ENCODE measurements at places on chromosomes 2 and 18.

DNA sequence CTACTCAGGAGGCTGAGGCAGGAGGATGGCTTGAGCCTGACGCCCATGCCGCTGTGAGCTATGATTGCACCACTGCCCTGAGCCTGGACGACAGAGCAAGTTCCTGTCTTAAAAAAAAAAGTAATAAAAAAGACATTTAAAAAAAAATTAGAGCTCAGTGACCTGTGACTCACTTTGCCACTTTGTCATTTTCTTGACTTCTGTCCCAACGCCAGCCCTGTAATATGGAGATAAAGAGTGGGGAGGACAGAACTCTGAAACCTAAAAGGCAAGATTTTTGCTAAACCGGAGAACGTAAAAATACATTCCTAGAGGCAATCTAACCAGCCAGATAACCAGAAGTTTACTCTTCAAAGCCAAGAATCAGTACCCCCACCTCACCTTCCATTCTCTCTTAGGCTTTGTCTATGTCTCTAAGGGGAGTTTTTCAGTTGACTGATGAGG lies 49.0 kb downstream of the PRKRA start:
- H3K27me3 ChIP-seq: no peaks in the 10 kb centered on the region
- H3K36me3 ChIP-seq: no peaks in the 10 kb centered on the region
- H3K27ac ChIP-seq: no peak overlapping the region
- DNase-seq: no peak
- H3K4me3 ChIP-seq: no peak overlapping the region
- peaks cover 6% of the 10 kb centered on the region for H3K4me1 ChIP-seq

- peak overlapping the region; percentile 98 for H3K27ac ChIP-seq
- H3K4me3 ChIP-seq: no peak overlapping the region
- peaks cover 40% of the 10 kb centered on the region for H3K36me3 ChIP-seq
These were observed 24.1 kb downstream of the ELP2 start for GRCh38 chr18:36153771-36154170.

- H3K27me3 ChIP-seq: no peaks in the 10 kb centered on the region
- no peak overlapping the region for H3K27ac ChIP-seq
- DNase-seq: no peak
- no peak overlapping the region for H3K4me3 ChIP-seq
- H3K36me3 ChIP-seq: no peaks in the 10 kb centered on the region
- peaks cover 11% of the 10 kb centered on the region for H3K4me1 ChIP-seq
These were observed 19.7 kb upstream of the TNFAIP6 start for GRCh38 chr2:151337643-151338042.

- peaks cover 3% of the 10 kb centered on the region for H3K4me1 ChIP-seq
- H3K27ac ChIP-seq: no peak overlapping the region
- H3K4me3 ChIP-seq: no peak overlapping the region
- DNase-seq: no peak
- peaks cover 28% of the 10 kb centered on the region for H3K36me3 ChIP-seq
These were observed 75.3 kb downstream of the REV1 start for GRCh38 chr2:99414566-99414965.

- no peaks in the 10 kb centered on the region for H3K36me3 ChIP-seq
- H3K27ac ChIP-seq: no peak overlapping the region
- no peak overlapping the region for H3K4me3 ChIP-seq
- H3K4me1 ChIP-seq: no peaks in the 10 kb centered on the region
- DNase-seq: no peak
These were observed 76.2 kb upstream of the STK39 start for GRCh38 chr2:168323529-168324021.
